ENCODE measurements at places on chromosomes 2 and 18.

GRCh38 chr2:181149056-181149455 is 168.7 kb downstream of the UBE2E3 start:
- no peak for DNase-seq

DNA sequence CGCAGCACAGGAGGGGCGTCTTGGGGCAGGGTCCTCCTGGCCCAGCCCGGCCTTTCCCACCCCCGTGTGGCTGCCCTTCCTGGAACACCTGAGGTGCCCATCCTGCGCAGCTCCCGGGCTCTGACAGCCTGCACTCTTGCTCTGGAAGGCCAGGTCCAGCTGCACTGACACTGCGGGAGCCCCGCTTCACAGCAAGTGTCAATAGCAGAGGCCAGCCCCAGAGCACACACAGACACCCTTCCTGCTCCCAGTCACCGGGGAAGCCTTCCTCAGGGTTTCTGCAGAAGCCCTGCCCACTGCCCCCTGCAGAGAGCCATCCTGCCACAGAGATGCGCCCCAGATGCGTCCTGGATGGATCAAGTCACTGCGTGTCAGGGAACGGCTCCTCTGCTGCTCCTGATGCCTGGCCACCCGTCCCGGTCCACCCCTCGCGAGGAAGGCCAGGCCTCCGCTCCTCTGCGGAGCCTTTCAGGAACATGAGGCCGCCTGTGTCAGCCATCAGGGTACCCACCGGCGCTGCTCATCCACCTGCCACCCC is 519.2 kb upstream of the MYT1L start:
- DNase-seq = no peak

- no peak for DNase-seq
Observed at GRCh38 chr2:180717588-180717987, 262.8 kb upstream of the UBE2E3 start.

- DNase-seq = no peak
Observed at GRCh38 chr2:231343988-231344387, 51.5 kb upstream of the B3GNT7 start.

DNA sequence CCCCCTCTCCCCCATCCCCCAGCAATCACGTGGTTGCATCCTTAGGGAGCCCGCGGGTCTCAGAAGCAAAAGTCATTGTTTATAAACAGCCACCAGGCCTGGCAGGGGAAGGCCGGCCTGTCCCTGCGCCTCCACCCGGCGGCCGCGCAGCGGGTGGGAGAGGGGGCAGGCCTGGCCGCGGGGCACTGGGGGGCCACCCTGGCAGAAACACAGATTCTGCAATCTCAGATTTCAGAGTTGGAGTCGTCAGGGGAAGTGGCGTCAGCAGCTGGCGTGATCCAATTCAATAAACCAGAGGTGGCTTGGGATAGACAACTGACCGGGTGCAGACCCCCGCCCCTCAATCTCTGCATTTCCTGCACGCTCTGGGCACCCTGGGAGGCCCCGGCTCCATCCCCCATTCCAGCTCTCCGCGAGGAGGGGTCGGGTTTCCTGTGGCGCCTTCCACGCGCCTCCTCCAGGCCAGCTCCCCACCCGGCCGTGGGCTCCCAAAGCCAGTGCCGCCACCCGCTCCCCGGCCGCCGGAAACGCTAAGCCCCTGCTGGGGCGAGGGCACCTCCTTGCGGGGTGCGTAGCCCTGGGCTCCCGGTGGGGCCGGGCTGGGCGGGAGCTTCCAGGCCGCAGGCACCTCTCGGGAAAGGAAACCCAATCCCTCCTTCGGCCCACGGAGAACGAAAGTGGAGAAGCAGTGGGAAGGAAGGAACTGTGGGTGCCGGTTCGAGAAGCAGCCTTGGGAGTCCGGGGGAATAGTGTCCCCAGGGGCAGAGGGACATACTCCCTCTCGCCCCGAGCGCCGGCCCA is 1.1 kb downstream of the BIN1 start:
- no peak for DNase-seq

DNA sequence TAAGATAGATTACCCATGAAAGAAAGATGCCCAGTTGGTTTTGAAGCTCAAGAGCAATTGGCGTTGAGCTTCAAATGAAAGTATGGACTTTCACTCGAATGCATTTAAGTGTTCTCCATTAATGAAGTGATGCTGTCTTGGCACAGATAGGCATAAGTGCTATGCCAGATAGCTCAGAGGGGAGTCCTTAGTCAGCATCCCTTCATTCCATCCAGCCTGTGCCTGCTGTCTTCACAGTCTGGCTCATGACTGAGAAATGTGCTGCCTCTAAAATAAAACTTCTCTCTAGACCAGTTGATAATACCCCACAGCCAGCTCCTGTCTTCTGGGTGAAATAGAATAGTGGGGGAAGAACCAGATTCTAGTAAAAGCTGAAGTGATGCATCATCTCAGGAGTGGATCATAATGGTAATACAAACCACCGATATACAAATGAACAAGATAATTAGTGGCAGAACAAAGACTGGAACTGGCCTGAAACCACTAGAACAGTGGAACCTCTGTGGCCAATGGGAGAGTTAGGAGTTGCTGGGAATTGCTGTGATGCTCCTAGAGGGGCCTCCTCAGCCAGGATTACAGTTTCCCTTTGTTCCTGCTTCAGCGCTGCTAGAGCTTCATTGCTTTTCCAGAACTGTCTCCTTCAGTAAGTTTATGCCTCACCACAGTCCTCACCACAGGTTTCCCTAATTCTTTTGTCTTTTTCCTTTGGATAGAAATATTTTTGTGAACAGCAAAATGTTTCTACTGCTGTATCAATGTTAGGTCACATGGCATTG is 359.3 kb downstream of the KIAA1328 start:
- DNase-seq = no peak

All from activated T-cell treated with anti-CD3 and anti-CD28 coated beads for 48 hours (primary cell).